Activated CD4-positive, alpha-beta T cell treated with anti-CD3 and anti-CD28 coated beads, Interleukin-2, amount 50 U/mL, for 16 hours (primary cell): ENCODE measurements at places on chromosomes 7 and 10.

DNA sequence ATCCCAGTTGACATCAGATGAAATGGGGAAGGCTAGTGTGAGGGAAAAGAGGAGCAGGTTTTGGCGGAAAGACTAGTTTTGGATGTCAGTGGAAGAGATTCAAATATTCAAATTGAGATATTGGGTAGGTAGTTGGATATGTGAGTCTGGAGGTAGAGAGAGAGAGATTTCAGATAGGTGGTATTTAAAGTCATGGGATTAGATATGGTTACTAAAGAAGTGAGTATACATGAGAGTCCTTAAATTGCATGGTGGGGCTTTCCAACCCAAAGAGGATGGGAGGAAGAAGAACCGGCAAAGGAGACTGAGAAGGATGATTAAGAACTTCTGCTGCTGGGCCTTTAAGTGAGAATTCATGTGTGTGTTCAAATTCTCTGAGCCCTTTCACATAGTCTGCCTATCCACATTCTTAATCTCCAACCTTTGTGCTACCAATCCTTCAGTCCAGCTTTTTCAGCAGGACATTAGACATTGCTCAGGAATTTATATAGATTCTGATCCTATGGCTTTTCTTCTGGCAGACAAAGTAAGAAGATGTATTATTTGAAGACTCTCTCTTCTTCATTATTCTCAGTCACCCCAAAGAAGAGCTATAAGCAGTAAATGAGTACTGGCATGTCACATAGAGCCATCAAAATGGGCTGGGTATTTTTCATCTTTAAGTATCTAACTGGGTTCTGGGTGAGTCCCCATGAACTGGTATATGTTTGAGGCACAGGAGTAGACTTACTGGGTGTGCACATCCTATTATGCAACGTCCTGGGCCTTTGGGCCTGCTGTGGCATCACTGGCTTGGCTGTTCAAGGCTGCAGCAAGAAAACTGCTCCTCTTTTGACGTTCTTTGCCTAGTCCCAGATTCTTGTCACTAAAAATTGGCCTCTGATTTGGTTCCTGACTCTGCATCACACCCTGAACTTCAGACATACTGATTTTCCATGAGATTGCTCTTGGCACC, 33.6 kb downstream of the ST7 start:
- peak; percentile 26 for DNase-seq

GRCh38 chr10:124245191-124245590, 151.8 kb upstream of the CHST15 start:
- DNase-seq, result no peak

DNA sequence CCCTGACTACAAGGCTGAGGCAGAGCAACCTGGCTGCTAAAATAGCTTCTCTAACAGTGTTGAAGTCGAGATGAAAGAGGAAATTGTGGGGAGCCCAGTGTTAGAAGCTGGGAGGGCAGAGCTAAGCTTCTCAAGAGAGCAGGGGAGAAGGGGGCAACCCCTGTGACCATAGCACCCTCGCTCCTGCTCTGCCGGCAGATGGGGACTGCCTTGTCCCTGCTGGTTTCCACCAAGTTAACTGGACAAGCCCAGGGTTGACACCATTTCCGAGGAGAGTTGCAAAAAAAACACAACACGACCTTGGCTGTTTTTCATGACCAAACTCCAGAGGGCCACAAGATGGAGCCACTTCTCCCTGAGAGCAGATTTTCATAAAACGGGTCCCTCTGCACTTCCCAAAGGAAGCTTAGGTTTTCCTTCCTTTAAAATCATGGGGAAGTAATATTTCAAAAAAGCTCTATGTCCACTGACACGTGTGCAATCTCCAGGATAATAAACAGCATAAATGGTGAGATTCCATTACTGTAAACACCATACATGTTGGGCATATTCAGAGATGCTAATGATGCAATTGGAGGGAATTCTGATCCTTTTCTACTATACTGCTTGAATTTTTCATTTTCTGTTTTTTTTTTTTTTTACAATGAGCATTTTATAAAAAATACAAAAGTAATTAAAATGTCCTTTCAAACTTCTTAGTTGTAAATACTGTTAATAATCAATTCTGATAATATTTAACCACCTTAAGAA, 140.4 kb downstream of the PIP4K2A start:
- DNase-seq, result no peak

GRCh38 chr7:70640266-70640833, 491.6 kb upstream of the GALNT17 start:
- DNase-seq, result no peak

GRCh38 chr10:128221807-128222206, 95.6 kb upstream of the MKI67 start:
- DNase-seq, result no peak

DNA sequence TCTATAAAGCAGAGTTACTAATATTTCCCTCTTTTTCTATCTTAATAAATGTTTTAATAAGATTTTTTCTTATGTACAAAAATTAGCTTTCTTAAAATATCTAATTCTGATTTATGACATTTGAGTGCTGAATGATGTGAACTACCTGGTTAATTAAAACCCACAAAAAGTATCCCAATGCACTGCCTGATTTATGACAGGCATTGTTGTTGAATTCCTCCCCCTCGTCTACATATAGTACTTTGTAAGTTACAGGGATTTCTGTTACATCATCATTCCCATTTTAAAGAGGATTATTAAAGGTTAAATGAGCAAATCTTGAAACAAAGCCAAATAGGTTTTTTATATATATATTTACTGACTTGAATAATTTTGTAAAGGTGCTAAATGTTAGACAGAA, 91.1 kb downstream of the NRBF2 start:
- no peak for DNase-seq
